Activated CD4-positive, alpha-beta memory T cell treated with anti-CD3 and anti-CD28 coated beads for 36 hours (primary cell): ENCODE measurements at places on chromosomes 4 and X. TPM values are rescaled to one million over a fixed set of nuclear protein-coding genes. Genes with fewer than 3 reads are reported as not detected.
A peak's percentile ranks its signal among the peaks of the same experiment; 100 is the strongest.

- no peak for DNase-seq
- no peak overlapping the region for H3K27ac ChIP-seq
- no peaks in the 10 kb centered on the region for H3K36me3 ChIP-seq
- H3K4me1 ChIP-seq = no peaks in the 10 kb centered on the region
- H3K27me3 ChIP-seq = no peaks in the 10 kb centered on the region
Measured at GRCh38 chrX:28472926-28473325, 114.3 kb upstream of the IL1RAPL1 start.

DNA sequence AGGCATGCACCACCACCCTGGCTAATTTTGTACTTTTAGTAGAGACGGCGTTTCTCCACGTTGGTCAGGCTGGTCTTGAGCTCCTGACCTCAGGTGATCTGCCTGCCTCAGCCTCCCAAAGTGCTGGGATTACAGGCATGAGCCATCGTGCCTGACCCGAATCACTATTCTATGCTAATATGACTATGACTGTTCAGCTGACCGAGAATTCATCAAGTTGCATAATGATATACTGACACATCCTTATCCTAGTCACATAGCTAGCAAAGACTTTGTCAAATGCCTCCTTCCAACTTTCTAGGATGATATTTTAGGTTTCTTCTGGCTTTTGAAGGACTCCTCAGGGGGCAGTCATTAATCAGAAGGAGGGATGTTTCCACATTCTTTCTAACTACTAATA lies 4.8 kb upstream of the GPM6B start:
- no peak overlapping the region for H3K4me3 ChIP-seq
- no peaks in the 10 kb centered on the region for H3K4me1 ChIP-seq
- DNase-seq = no peak
- no peaks in the 10 kb centered on the region for H3K36me3 ChIP-seq

DNA sequence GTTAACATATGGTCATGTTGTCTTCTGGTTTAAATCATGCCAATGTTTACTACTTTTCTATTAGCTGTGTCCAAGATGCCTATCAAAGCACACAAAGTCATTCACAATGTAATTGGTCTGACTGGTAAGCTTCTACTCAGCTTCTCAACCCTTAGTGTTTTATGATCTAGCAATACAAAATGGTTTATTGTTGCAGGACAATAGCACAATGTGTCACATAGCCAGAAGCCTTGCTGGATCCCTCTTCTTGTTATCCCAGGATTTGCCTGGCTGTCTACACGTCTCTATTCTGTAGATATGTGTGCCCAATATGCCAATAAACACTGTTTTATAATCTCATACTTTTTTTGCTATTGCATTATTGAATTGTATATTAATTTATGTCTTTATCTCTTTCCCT lies 1111.0 kb upstream of the AGA start:
- no peaks in the 10 kb centered on the region for H3K4me1 ChIP-seq
- no peak for DNase-seq
- no peaks in the 10 kb centered on the region for H3K36me3 ChIP-seq
- H3K27me3 ChIP-seq = no peaks in the 10 kb centered on the region

- no peak overlapping the region for H3K4me3 ChIP-seq
- H3K36me3 ChIP-seq = no peaks in the 10 kb centered on the region
- peaks cover 2% of the 10 kb centered on the region for H3K27me3 ChIP-seq
- peaks cover 8% of the 10 kb centered on the region for H3K4me1 ChIP-seq
Measured at GRCh38 chrX:149567621-149568417, 18.1 kb upstream of the HSFX3 start.

The UGT2B17 gene
- total RNA-seq = not detected

- DNase-seq = no peak
- H3K27me3 ChIP-seq = no peaks in the 10 kb centered on the region
- no peak overlapping the region for H3K4me3 ChIP-seq
Measured at GRCh38 chrX:100659431-100660137, 15.6 kb downstream of the SRPX2 start.

- H3K27ac ChIP-seq = no peak overlapping the region
- DNase-seq = no peak
- peaks cover 16% of the 10 kb centered on the region for H3K27me3 ChIP-seq
- no peaks in the 10 kb centered on the region for H3K4me1 ChIP-seq
Measured at GRCh38 chr4:185626798-185627197, 91.5 kb upstream of the PDLIM3 start.

The HNRNPD gene
- total RNA-seq = 400 TPM

GRCh38 chr4:77178560-77178959 lies 21.6 kb downstream of the CCNG2 start:
- H3K4me3 ChIP-seq = no peak overlapping the region
- no peak overlapping the region for H3K27ac ChIP-seq
- DNase-seq = no peak

The OTC gene
- not detected for total RNA-seq

DNA sequence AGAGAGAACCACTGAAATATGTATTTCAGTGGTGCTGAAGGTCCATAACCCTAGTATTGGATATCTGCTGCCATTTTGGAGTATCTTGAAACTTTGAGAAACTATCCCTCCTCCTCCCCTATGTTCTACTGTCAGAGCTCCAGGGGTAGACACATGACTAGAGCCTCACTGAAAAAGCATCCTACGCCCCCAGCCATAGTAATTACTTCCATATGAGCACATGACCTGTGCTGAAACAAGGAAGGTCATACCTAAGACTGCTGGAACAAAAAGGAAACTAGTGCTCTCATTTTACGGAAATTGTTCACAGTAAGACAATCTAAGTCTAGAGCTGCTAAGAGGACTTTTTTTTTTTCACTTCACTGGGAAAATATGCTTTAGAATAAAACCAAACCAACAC lies 42.0 kb upstream of the MAPK10 start:
- no peak for DNase-seq
- no peaks in the 10 kb centered on the region for H3K27me3 ChIP-seq
- no peak overlapping the region for H3K27ac ChIP-seq
- H3K4me1 ChIP-seq = no peaks in the 10 kb centered on the region

DNA sequence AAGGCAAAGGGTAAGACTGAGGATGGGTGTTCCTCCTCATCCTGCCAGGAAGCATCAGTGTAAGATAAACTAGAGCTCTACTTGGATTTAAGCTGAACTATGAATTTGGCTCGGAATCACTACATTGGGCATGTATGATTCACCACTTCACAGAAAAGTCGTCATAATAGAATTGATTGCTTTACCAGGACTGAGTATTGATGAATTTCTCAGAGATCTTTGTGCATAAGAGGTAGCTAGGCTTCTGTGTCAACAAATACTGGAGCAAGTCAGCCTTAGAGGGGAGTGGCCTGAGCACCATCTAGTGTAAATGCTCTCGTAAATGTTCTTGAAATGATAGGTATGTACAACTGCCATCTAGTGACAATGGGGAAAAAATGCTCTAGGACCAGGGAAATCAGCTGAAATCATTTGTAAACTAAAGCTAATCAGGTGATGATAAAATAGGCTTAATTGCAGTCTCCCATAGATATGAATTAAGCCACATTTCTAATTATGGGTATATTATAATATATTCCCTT lies 309.5 kb upstream of the FMR1 start:
- no peak overlapping the region for H3K27ac ChIP-seq
- no peak overlapping the region for H3K4me3 ChIP-seq
- DNase-seq = no peak
- no peaks in the 10 kb centered on the region for H3K4me1 ChIP-seq
- H3K27me3 ChIP-seq = no peaks in the 10 kb centered on the region
- no peaks in the 10 kb centered on the region for H3K36me3 ChIP-seq

GRCh38 chrX:101617211-101618191 lies at the start of gene ARMCX6:
TSS of gene ARMCX6 (minus strand) at chrX:101618000. CDS start at chrX:101616620, 1,380 bp downstream.
- peaks cover 5% of the 10 kb centered on the region for H3K36me3 ChIP-seq
- peak within 1 kb of the TSS; percentile 84 for H3K27ac ChIP-seq
- H3K27me3 ChIP-seq = no peaks in the 10 kb centered on the region

The AFF2 gene
- 0.45 TPM for total RNA-seq

The SPATA4 gene
- not detected for total RNA-seq

GRCh38 chrX:431056-431455 lies 44.3 kb upstream of the PPP2R3B start:
- H3K27me3 ChIP-seq = peaks cover 18% of the 10 kb centered on the region
- H3K4me1 ChIP-seq = peaks cover 4% of the 10 kb centered on the region
- peaks cover 2% of the 10 kb centered on the region for H3K36me3 ChIP-seq
- no peak overlapping the region for H3K27ac ChIP-seq

DNA sequence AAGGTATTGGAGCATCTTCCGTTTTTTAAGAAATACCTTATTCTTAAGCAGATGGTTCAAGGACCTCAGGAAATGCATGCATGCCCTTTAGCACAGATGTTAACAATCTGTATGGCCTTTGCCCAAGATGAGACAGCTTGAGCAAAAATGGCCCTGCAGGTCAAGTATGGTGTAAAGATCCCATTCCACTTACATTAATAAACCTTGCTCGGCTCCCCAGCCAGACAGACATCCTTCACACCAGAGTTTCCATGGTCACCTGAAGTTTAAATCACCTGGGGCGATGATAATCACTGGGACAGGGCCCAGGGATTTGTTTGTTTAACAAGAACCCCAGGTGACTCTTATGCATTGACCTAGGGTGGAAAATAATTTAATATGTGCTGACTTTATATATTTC lies 287.0 kb upstream of the NOCT start:
- no peaks in the 10 kb centered on the region for H3K36me3 ChIP-seq
- H3K27ac ChIP-seq = no peak overlapping the region
- no peaks in the 10 kb centered on the region for H3K4me1 ChIP-seq
- no peak overlapping the region for H3K4me3 ChIP-seq

The HSD17B13 gene
- 0.12 TPM for total RNA-seq

GRCh38 chrX:70289168-70289792 lies 447 bp downstream of the PDZD11 start:
- DNase-seq = no peak
- H3K27ac ChIP-seq = peak overlapping the region; percentile 74
- H3K4me3 ChIP-seq = peak overlapping the region; percentile 91
- peaks cover 10% of the 10 kb centered on the region for H3K4me1 ChIP-seq
- H3K36me3 ChIP-seq = peaks cover 12% of the 10 kb centered on the region

DNA sequence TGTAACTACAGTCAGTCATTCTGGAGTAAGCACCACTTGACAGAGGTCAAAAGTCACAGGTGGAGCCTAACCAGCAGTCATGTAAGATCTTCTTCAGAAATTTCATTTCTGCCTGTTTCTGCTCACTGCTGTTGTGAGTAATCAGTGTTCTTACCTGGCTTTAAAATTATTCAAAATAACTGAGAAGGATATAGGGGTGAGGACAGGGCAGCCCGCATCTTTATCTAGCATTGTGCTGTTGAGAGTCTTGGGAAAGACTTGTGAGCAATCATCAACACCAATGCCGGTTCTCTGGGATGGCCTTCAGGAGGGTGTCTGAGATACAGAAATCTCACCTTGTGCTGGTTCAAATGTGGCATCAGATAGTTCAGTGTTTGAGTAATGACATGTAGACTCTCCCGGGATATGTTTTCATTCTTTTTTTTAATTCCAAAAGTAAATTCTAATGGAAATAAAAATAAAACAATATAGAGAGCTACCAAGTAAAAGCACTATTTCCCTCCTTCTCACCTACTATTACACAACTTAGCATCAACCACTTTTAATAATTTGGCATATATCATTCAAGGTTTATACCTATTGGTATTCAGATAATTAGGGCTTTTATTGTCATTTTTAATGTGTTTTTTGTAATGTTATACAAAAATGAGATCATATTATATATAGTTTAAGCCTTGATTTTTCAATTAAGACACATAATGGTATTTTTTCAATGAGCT lies 37.1 kb downstream of the AREG start:
- H3K27ac ChIP-seq = no peak overlapping the region
- DNase-seq = no peak
- no peaks in the 10 kb centered on the region for H3K36me3 ChIP-seq
- H3K4me3 ChIP-seq = no peak overlapping the region

The ARR3 gene
- total RNA-seq = not detected

The RHOH gene
- total RNA-seq = 98.6 TPM

DNA sequence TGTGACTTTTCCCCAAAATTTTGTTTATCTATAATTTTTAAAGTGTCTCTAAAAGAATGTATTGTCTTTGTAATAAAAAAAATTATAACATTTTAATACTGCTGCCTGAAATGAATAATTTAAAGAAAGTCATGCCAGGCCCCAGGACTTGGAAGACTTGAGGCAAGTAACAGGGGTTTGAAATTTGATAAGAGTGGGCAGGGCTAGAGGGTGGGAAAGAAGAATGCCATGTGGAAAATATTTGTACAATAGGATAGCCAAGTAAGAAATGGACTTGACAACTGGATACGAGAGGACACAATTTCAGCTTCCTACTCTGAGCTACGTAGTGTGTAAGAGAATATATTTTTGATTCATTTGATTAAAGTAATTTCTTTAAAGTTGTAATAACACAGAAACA lies 36.9 kb upstream of the ANKRD50 start:
- no peaks in the 10 kb centered on the region for H3K4me1 ChIP-seq
- no peak overlapping the region for H3K4me3 ChIP-seq
- H3K27ac ChIP-seq = no peak overlapping the region

DNA sequence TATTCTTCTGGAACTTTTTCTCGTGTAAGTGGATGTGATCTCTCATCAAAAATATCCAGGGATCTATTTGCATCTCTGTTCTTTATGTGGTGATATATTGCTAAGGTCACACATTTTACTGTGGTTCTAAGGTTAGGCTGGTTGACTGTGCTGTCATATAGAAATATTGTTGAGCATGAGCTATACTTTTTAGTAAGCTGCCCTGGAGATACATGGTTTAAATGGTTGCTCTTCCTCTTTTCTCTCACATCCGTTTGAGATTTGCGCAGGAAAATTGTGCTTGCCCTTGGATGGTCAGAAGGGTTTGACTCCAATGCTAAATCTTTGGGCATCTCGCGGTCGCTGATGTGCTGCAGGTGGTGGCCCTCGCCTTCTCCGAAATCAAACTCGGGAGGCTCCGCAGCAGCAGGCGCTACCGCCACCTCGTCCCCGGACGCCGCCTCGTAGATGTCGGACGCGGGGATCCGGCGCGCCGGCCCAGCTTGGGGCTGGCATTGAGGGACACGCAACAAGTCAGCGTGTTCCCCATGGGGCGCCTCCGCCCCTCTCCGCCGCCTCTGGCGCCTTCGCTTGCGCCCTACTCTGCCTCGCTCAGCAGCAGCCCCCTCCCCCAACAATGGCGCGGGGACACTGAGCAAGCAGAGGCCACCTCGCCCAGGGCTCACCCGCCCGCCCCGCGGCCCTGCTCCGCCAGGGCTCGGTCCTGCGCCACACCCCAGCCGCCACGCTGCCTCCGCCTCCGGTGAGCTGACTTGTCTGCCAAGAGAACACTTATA lies 154.5 kb downstream of the MSN start:
- no peak overlapping the region for H3K27ac ChIP-seq
- peak overlapping the region; percentile 58 for H3K4me3 ChIP-seq
- peaks cover 2% of the 10 kb centered on the region for H3K27me3 ChIP-seq
- H3K36me3 ChIP-seq = no peaks in the 10 kb centered on the region
- DNase-seq = peak; percentile 50

DNA sequence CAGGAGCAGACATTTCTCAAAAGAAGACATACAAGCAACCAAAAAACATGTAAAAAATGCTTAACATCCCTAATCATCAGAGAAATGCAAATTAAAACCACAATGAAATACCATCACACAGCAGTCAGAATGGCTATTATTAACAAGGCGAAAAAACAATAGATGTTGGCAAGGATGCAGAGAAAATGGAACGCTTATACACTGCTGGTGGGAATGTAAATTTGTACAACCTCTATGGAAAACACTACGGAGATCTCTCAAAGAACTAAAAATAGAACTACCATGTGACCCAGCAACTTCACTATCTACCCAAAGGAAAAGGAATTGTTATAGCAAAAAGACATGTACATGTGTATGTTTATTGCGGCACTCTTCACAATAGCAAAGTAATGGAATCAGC lies 71.5 kb downstream of the PPP4R3C start:
- no peak overlapping the region for H3K27ac ChIP-seq
- H3K36me3 ChIP-seq = no peaks in the 10 kb centered on the region
- DNase-seq = no peak
- no peaks in the 10 kb centered on the region for H3K4me1 ChIP-seq
- H3K27me3 ChIP-seq = no peaks in the 10 kb centered on the region
